ENCODE measurements at places on chromosomes 3 and 15. TPM values are rescaled to one million over a fixed set of nuclear protein-coding genes. Genes with fewer than 3 reads are reported as not detected.

DNA sequence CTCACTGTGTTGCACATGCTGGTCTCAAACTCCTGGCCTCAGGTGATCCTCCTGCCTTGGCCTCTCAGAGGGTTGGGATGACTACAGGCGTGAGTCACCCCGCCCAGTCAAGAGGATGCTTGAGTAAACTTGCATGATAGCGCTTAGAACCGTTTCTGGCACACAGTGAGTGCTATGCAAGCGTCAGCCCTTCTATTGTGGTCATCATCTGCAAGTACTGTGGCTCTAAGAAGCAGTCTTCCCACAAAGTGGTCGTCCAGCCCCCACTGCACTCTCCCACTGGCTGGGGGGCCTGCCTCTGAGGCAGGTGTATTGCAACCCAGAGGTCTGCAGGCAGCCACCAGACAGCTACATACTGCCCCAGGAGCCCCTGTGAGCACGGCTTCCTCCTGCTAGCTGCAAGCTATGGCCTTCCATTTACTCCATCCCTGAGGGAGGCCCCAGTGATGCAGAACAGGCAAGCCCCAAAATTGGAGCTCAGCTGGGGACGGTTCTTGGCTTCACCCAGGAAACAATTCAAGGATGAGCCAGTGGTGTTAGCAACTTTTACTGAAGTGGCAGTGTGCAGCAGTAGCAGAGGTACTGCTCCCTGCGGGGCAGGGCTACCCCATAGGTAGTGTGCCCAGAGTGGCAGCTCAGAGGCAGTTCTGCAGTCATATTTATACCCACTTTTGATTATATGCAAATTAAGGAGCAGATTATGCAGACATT is 95.4 kb downstream of the LSM3 start:
- no peak for DNase-seq

- DNase-seq = peak; percentile 58
Measured at GRCh38 chr15:65077981-65078352, 1.4 kb downstream of the KBTBD13 start.

DNA sequence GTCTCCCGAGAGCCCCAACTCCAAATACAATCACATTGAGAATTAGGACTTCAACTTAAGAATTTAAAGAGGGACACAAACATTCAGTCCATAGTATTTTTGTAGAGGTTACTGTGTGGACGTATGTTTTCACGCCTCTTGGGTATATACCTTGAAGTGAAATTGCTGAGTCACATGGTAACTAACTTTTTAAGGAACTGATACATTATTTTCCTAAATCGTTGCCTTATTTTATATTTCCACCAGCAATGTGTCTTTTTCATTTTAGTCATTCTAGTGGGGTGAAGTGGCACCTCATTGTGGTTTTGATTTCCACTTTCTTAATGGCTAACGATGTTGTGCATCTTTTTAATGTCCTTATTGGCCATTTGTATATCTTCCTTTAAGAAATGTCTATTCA is 11.8 kb downstream of the PARP15 start:
- no peak for DNase-seq

DNA sequence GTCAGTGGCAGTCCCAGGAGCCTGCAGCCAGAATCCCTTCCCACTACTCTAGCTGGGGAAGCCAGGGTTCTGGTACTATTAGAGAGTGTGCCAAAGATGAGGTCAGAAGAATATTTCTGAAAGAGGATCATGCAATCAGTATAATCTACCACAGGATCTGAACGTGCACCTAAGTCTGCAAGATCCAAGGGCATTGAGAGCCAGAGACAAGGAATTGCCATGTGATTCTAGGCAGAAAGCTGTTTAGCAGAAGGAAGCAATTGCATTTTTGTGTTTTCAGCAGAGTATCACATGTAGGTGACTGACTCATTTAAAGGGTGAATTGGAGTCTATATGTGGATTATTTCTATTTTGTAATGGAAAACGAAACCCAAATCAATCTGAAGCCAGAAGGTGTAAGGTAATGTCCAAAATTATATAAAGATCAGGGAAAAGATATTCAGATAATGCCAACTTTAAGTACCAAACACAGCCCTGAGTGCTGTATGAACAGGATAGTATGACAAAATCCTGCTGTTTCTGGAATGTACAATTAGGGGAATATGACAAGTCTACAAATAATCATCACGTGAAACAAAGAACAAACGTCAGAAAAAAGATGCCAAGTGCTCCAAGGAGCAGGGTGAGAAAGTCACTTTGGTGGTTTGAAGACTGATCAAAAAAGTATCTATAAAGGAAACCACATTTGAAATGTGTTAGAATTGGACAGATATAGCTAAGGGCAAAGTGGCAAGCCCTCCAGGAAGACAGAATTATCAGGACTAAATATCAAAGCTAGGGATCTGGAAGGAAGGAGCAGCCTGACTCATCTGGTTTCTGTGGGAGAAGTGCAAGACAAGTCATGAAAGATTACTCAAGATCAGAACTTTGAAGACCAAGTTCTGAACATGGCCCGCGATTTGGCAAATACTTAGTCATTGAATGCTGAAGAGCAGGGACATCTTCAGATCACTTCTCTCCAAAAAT is 1036.6 kb downstream of the NTRK3 start:
- DNase-seq = no peak

DNA sequence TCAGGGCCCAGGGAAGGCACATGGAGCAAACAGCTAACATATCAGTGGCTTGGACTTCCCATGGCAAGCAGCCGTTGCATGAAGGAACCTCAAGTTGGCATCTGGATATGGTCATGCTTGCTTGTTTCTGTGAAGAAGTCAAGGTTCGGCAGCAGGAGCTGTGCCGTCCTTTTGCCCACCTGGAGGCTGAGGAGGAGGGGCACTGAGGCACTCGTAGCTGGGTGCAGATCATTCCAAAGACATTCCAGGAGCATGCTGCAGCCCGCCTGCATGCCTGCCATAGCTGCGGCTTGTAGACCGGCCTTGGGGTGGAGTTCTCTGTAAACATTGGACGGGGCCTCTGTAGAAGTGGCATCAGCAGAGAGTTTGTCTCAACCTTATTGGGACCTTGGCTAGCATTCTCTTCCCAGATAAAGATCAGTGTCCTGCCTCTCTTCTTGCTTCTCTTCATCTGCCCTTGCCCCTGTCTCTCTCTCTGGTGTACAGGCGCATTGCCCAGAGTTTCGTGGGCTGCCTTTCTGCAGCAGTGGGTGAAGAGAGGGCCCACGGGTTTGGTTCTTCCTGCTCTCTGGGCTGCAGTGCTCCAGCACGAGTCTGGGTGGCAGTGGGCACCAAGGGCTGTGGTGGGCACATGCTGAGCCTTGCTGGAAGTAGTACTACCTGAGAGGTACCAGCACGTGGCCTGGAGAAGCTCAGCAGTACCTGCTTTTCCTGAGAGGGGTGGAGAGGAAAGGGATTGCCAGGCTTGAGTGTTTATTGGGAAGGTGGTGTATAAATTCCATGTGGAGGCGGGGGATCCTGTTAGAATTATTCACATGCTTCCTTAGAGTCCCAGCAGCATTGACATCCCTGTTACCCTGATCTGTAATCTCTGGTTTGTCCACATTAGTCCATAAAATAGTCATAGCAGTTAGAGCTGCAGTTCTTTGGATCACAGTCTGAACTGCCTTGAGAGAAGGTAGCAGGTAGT is 49.4 kb downstream of the CHCHD6 start:
- DNase-seq = no peak

GRCh38 chr3:186369217-186369616 is 7.2 kb upstream of the DGKG start:
- no peak for DNase-seq

DNA sequence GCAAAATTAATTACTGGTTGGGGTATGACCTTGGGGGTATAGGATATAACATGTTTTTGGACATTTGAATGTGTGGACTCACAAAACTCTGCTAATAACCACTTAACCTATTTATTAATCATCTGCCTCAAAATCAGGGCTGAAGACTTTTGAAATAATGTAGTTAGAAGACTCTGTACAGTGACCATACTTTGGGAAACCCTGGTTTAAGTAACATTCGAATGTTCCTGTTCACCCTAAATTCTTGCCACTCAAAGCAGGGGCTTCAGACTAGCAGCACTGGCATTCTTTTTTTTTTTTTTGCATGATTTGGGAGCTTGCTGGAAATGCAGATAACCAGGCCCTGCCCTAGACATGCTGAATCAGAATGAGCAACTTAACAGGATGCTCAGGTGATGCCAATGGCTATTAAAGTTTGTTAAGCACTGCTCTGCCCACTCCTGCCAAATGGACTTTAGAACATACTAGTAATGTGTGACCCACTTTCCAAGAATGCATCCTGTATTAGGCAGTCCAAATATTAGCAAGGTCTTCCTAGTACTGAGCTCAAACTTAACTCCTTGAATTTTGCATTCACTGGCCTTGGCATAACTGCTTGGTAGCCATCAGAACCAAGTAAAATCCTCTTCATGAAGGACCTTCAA is 12.7 kb upstream of the ST3GAL6 start:
- DNase-seq = no peak

DNA sequence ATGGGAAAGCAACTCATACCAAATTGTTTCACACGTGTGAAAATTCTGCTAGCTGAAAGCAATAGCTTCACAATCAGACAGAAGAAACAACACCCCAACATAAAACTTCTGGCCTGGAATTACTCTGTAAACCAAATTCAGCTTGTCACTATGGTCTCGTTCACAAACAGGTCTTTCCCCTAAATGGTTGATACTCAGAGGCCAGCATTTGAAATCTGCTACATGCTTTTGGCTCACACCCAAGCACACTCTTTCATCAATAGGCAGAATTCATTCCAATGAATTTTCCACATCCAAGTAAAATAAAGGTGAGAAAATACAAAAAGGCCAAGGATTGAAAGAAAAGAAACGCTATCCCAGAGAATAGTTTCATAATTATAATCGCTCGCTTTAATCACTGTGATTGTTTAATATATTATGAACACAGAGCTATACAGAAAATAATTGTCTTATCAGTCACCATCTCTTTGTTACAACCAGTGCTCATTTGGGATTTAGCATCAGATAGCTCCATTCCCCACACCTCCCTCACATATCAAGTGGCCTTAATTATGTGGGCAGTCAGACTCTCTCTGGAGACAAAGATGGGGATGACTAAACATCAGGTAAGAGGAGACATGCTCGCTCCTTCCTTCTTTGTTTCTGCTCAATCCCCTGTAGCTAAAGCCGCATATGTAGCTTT is 503.8 kb upstream of the ARRDC4 start:
- no peak for DNase-seq

DNA sequence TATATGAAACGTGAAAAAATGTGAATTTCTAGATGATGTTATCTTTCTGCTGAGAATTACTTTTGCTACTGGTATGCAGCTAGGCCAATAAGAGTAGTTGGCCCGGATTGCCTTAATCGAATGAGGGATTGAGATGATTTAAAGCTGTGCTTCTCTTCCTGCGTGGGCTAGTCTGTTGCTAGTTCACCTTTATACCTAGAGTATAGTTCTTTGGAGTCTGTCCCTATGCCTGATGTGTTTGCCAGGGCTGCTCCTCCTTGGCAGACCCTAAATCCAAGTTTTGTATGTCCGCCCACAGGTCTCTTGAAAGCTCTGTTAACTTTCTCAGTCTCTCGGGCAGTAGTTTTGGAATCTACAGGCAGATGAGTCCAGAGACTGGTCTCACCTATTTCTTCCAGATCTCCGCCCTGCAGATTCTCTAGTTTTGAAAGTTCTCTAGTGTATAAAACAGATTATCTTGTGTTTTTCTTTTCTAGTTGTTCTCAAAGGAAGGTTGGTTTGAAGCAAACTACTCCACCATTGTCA is 64.9 kb downstream of the MEF2A start:
- no peak for DNase-seq

- no peak for DNase-seq
Measured at GRCh38 chr15:88658972-88659931, 20.4 kb downstream of the ISG20 start.

DNA sequence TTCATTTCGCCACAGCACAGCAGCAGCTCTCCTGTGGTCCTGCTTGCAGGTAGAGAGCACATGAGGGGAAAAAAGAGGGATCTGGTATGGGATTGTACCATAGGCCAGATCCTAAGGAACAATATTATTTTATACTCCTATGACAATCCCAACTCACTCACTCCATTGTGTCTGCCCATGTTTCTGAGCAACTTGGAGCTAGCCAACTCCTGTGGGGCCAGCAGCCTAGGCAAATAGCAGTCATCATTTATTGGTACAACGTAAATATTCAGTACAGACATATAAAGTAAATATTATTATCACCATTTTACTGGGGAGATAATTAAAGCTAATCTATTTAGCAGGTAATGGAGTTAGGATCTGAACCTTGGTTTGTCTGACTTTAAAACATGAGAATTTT is 148.4 kb downstream of the MECOM start:
- DNase-seq = no peak

DNA sequence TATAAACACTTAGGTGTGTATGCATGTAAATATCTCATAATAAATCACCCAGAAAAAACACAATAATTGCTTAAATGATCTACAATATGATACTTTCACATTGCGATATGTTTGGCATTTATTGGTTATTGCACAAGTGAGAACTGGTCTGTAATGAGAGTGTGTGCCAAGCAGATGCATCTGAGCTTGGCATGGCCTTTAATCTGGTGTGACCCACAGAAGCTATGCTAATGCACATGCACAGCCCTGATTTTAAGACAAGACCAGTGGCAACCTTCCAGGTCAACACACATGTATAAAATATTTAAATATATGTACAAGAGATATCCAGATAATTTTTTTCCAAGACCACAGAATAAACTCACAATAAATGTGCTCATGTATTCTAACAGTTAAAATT is 42.7 kb downstream of the C2CD4A start:
- DNase-seq = no peak

AMT gene
- total RNA-seq = 6.3 TPM

ADAM10 gene
- 140 TPM for total RNA-seq

MESP2 gene
- total RNA-seq = not detected

SLC22A13 gene
- 0.37 TPM for total RNA-seq

Data from activated CD4-positive, alpha-beta T cell treated with anti-CD3 and anti-CD28 coated beads, Interleukin-2, amount 10 ng/mL, durations not matched to agents 7 days and 5 days (primary cell).